ENCODE measurements at places on chromosomes 16 and 17. TPM values are rescaled to one million over a fixed set of nuclear protein-coding genes. Genes with fewer than 3 reads are reported as not detected.

Gene SDK2
- 1.0 TPM for total RNA-seq

Gene PTX4
- not detected for total RNA-seq

DNA sequence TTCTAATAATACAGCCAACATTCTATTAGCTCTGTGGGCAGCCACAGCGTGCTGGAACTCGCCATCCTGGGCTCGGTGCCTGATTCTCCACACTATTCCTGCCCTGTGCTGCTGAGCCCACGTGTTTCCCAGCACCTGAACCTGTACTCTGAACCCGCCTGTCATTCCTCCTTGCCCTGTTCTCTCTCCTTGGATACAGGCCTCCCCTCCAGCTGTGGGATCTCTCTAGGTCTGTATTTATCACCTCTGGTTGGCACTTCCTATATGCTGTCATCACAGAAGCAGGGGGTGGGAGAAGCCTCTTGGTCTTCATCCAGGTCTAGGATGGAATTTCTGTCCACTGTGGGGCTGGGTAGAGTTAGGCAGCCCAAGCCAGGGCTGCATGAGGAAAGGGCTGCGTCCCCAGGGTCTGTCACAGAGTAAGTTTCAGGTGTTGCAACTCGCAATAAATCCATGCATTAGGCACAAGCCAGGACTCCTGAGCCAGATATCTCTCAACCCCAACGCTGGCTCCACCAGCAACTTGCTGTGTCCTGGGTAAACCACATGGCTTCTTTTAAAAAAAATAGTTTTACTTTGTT is 56.0 kb downstream of the ABAT start:
- no peak for DNase-seq

DNA sequence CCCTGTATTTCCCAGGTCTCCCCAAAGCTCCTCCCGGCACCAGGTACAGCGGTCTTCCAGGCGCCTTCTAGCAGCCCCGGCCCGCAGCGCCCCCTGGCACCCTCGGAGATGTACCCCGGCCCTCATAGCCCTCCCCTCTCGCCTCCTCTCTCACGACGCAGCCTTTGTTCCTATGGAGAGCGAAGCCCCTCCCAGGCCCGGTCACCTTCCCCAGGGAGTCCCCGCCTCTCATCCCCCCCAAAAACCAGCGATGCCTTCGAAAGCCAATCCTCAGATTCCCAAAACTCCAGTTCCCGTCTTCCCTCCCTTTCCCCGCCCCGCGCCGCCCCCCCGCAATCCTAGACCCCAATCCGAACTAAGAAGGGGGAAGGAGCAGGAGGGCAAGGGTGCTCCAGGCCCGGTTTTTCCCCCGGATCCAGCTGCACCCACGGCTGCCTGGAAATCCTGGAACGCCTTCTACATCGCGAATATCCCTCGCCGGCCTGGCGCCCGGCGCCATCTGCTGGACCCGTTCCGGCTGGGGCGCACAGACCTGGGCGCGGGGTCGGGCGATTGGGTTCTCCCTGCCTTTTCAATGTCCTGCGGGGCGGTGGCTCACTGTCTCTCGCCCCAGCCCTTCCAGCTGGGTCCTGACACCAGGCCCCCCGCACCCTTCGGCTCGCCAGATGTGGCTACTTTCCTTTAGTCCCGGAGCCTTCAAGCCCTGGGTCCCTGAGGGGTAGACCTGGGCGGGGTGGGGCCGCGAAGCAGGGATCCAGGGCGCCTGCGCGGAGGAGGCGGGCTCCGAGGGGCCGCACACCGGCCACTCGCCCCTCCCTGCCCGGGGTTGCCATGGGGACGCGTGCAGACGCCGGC is at the start of gene DNAH2:
TSS of gene DNAH2 (plus strand) at position 844 of the 855 bp plus-strand sequence. CDS start 1,991 bp downstream, outside the sequence.
- DNase-seq: peak; percentile 82

Gene TM4SF5
- not detected for total RNA-seq

DNA sequence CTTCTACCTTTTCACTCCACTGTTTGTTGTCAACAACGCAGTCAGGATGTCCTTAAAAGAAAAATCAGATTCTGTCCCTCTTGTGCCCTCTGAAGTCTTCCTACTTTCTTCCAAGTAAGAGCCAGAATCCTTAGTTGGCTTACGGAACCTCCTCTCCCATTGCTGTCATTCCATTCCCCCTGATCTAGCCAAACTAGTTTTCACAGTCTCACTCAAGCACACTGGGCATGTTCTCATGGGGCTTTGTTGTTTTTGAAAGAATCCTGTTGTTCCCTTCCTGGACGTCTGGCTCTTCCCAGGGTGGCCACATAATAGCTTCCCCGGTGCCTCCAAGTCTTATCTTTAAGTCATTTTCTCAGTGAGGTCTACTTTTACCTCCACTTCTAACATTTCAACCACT is 158.6 kb upstream of the ELAC2 start:
- no peak for DNase-seq

Gene RPH3AL
- 6.0 TPM for total RNA-seq

DNA sequence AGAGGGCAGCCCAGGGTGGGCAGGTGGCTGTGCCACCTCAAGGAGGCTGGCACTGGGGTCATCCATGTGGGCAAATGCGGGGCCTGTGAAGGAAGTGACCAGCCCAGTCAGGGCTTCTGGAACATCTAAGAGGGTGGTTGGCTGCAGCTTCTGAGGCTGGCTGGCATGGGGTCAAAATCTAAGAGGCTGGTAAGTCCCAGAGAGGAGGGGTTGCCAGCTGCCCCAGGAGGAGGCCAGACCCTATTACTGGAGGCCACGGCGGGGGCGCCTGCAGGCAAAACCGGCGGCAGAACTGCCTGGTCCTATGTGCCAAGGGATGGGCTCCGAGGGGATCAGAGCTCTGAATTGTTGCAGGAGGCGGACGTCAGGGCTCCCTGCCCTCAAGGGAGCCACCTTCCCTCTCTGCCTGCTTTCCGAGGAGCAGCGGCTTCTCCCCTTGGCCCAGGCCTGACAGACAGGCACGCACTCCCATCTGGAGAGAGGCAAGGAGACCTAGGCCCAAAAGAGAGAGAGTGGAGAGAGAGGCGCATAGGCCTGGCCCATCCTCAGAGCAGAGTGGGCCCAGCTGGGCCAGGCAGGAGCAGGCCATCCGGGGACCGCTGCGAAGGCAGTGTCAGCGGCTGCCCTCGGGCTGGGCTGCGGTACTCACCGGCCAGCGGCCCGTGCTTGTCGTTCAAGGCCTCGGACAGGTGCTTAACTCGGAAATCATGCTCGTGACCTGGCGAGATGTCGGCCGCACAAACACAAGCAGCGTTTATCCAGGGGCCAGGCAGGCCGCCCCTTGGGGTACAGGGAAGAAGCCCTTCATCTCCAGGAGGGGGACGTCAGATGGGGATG is 10.9 kb downstream of the ZACN start:
- DNase-seq: peak; percentile 4

DNA sequence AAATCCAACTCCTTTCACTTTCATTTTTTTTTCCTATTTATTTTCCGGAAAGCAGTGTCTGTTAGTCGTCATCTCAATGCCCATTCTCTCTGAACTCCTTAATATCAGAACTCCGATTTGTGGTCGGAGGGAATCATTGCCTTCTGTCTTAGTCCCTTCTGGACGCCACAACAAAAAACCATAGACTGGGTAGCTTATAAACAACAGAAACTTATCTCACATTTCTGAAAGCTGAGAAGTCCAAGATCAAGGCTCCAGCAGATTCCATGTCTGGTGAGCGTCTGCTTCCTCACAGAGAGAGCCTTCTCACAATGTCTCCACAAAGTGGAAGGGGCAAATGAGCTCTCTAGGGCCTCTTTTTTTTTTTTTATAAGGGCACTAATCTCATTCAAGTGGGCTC is 296.6 kb upstream of the CDH11 start:
- DNase-seq: no peak
